NCI-H1048 (cell line): ENCODE measurements at places on chromosomes 6 and 20.

- DNase-seq = no peak
These were observed 114.2 kb downstream of the HIVEP2 start for GRCh38 chr6:142830807-142831206.

- DNase-seq = no peak
These were observed 2.0 kb downstream of the AIF1 start for GRCh38 chr6:31617010-31617409.

- no peak for DNase-seq
These were observed 2.7 kb downstream of the CSTF1 start for GRCh38 chr20:56395166-56395565.

DNA sequence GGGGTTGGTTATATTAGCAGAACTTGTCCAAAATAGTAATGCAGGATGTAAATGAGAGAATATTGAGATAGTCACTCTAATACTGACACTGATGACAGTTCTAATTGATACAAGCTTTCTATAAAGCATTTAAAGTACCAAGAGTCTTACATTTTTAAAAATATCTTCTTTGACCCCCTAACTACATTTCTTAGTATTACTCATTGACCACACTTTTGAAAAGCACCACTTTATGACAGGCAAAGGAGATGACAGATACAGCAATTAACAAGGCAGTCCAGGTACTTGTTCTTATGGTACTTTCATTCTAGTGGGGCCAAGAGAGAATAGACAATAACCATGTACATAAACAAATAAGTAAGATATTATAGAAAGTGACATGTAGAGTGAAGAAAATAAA is 139.4 kb upstream of the EYA4 start:
- no peak for DNase-seq

GRCh38 chr6:298233-299103 is 6.2 kb downstream of the DUSP22 start:
- no peak for DNase-seq

DNA sequence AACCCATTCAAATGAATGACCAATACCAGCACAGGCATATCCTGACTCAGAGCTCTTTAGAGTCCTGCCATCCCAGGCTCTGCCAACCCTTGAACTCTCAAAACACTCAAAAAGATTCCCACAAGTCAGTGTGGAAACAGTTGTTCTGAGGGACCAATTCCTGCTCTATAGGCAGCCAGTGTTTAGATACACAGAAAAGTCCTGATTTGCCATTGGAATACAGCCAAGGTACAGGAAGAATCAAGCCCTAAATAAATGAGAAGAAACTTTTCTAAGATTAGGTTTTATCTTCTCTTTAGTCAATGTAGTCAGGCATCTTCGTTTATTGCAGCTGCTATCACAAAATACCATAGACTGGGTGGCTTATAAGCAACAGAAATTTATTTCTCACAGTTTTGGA is 626.8 kb upstream of the ARID1B start:
- no peak for DNase-seq

DNA sequence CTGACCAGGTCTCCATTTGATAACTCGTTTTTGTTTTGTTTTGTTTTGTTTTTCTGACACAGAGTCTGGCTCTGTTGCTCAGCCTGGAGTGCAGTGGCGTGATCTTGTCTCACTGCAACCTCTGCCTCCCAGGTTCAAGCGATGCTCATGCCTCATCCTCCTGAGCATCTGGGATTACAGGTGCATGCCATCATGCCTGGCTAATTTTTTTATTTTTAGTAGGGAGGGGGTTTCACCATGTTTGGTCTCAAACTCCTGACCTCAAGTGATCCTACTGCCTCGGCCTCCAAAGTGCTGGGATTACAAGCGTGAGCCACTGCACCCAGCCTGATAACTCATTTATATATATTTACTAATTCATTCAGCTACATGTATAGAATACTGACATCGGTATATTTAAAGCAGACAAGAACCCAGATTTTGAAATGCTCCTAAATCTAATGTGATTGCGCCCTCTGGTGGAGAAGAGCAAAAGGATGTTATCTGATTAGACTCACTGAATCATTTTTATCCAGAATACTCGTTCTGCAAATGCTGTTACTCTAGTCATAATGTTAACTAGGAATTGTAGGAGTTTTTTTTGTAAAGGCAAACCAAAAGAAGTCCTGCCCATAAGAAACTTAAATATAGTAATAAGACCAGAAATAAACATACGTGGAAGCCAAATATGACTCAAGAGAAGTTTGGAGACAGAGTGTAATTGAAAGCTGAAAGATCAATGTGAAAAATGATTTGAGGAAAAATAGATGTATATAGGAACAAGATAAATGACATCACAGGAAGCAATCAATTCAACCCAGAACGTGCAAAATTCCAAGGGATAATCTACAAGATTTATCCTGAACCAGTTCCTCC is 5.3 kb upstream of the COL12A1 start:
- peak; percentile 21 for DNase-seq

GRCh38 chr6:19210849-19211590 is 626.1 kb upstream of the ID4 start:
- no peak for DNase-seq

DNA sequence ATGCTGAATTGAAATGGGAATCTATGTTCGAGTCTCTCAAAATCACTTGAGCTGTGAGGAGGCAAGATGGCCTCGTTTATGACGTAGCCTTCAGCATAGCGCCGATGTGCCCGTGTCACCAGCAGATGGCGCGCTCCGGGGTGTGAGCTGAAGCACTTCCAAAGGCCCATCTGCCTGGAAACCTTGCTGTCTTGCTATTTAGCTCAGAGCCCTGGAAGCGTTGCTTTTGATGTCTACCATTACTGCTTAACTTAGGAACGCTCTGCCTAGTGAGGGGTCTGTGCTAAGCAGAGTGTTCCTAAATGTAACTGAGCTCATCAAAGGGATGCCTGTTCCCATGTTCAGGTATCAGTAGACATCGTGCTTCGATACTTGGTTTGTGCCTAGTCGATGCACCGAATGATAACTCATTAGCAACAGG is 67.7 kb downstream of the SYCP2L start:
- peak; percentile 27 for DNase-seq

DNA sequence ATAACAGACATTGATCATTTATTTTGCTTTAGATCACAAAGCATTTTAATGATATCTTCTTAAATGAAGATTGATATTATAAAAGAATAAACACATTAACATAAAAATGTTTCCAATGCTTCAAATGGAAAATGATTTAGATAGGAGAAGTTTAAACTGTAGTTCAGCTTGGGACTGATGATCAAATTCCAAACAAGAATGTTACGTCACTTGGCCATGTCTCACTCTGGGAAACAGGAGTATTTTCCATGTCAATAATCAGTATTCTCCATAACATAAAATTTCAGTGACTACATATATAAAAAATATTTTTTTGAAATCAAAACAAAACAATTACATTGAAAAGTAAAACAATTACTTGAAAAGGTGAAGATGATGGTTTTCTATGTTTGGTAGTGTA is 52.9 kb upstream of the SIM1 start:
- DNase-seq = no peak

DNA sequence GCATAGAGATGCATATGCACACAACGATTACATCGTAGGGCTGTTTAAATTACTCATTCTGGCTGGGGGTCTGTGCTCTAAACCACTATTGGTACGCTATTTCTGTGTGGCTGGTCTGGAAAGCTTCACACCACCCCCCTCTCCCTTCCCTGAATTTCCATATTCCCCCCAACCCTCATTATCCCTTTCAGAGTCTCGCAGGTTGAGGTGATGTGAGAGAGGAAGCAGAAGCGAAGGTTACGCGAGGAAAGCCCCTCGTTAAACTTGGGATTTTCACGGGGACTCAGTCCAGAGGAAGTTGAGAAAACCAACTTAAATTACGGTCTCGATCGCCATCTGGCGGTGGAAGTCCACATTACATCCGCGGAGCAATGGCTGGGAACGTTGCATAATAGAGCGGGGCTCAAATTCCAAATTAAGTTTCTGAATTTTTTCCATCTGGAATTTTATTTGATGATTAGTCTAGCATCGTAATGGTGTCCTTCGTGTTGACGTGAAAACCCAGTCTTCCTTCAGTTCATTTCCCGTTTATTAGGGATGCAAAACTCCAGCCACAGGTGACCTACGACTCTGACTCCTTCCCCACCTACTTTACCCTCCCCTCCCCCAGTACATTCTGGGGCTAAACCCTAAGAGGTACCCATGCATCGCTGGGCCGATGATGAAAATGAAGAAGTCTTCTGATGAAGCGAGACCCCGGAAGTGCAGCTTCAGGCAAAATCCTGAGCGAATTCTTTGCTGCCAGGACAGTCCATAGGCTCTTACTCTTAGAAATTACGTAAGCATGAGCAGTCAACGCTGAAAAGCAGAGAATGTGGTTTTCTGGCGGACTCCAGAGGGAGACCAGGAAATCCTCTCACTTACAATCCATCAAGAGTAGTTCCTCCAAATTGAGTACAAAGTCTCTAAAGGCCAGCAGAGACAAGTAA is 19.7 kb downstream of the HLA-DOB start:
- DNase-seq = no peak

GRCh38 chr6:109623288-109623687 is 67.7 kb downstream of the AK9 start:
- DNase-seq = no peak

DNA sequence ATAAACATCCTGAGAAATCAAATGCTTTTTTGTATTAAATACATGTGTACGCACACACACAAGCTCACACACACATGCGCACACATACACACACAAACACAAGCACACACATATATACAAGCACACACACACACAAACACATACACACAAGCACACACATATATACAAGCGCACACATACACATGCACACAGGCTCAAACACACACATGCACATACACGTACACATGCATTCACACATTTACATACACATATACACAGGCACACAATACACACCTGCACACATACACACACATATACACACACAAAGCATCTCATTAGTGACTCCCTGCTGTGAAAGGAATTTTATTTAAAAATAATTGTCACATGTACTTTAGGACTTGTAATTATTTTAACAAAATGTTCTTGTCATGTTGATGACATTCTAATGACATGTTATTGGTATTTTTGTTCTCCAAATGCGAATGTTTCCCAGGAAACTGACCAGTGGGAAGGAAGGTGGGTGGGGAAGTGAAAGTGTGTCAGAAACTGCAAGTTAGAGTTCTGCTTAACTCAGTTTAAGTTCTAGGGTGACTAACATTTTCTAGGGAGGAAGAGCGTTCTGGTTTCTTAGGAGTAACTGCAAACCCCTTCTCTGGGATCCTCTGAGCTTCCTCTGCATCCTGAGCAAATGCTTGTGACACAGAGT is 113.9 kb upstream of the ZNF217 start:
- no peak for DNase-seq

- no peak for DNase-seq
These were observed 137.5 kb upstream of the SHLD1 start for GRCh38 chr20:5612581-5613301.

- DNase-seq = no peak
These were observed 811.0 kb upstream of the GJE1 start for GRCh38 chr6:141321493-141322347.

- DNase-seq = no peak
These were observed 243.1 kb upstream of the FLRT3 start for GRCh38 chr20:14580418-14581074.

- no peak for DNase-seq
These were observed 38.3 kb downstream of the COX4I2 start for GRCh38 chr20:31675828-31676608.

- DNase-seq = no peak
These were observed 97.6 kb downstream of the MRPL14 start for GRCh38 chr6:44029444-44030185.

GRCh38 chr20:54266844-54267243 is 59.0 kb downstream of the PFDN4 start:
- DNase-seq = no peak

DNA sequence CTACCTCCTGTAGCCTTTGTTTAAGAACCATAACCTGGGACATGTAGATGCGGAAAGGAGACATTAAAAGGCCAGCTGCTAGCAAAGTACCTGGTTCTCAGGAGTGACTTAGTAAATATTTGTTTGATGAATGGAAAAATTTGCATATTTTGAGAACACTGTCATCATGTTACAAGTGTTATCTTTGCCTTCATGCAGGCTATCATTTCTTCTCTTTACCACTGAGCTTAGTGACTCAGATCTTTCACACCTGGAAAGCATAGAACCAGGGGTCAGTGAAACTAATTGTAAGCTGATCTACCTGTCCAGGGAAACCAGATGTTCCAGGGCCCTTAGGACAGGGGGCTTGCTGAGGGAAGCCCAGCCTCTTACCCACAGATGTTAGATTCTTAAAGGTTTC is 5.4 kb downstream of the ZFP57 start:
- DNase-seq = no peak
